Right ventricle myocardium inferior (tissue), 1 donor: ENCODE measurements at places on chromosomes 13 and 19. TPM values are rescaled to one million over a fixed set of nuclear protein-coding genes. Genes with fewer than 3 reads are reported as not detected.

DNA sequence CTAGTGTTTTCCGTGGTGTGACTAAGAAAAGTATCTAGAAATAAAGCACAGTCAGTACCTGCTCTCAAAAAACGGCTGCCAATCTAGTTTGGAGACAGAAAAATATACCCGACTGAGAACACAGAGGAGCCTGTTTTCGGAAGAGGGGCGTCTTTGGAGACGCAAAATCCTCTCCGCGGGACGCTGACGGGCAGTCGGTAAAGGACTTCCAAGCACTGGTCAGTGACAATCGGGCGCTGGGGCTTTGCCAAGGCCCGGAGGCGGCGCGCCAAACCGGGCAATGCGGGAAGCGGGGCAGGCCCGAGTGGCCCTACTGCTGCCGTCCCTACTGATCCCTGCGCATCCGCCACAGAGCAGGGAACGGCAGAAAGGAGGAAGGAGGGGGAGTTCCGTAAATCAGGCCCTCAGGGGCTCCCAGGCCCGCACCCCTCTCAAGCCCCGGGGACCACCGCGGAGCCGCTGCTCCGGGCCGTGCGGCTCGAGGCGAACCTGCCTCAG lies 588 bp upstream of the DPY19L3 start:
- peak; percentile 84 for DNase-seq

GRCh38 chr13:45696610-45697226 lies 5.4 kb upstream of the CBY2 start:
- DNase-seq = no peak

GRCh38 chr19:41702171-41702651 lies 6.2 kb upstream of the CEACAM5 start:
- DNase-seq = no peak

GRCh38 chr19:34645551-34645950 lies 31.4 kb downstream of the SCGB2B2 start:
- DNase-seq = no peak

GRCh38 chr19:20067943-20068342 lies 9.9 kb upstream of the ZNF90 start:
- DNase-seq = no peak

DNA sequence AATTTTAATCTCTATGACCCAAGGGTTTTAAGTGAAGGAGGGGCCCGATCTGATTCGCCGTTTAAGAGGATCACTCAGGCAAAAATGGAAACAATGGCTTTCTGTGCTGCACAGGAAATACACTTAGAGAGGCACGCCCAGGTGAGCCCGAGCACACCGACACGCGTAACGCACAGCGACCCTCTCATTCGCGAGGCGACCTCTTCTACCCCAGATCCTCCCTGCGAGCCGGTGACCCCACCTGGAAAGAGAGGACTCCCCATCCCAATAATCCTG lies 216 bp downstream of the SH2D3A start:
- DNase-seq = no peak

DNA sequence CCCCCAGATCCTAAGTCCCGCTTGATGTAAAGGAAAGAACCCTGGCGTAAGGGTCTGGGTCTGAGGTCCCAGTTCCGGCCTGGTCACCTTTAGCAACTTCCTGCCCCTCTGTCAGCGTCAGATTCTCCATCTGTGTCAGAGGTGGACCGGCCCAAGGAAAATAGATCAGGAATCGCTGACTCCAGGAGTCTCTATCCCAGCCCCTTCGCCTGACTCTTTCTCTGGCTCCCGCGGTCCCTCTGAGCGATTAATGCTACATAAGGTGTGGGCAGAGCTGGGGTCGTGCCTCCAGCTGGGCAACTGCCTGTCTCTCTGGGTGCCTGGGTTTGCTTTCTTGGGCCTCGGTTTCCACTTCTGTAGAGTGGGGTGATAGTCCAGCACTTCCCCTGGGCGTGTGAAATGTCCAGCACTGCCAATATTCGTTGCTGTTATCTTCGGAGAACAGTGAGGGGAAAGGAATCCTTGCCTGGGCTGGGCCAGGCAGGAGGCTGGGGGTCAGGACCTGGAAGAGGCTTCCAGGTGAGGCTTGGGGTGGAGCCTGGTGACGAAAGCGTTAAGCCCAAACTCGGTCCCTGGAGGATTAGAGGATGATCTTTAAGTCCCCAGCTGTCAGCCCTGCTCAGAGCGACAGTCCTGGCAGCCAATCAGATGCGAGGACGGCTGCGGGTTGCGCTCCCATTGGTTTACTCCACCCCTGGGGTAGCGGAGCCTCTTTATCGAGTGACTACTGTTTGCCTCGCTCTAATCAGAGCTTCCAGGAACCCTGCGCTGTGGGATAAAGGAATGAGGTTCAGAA lies 767 bp downstream of the ABCA7 start:
- DNase-seq = peak; percentile 95

DNA sequence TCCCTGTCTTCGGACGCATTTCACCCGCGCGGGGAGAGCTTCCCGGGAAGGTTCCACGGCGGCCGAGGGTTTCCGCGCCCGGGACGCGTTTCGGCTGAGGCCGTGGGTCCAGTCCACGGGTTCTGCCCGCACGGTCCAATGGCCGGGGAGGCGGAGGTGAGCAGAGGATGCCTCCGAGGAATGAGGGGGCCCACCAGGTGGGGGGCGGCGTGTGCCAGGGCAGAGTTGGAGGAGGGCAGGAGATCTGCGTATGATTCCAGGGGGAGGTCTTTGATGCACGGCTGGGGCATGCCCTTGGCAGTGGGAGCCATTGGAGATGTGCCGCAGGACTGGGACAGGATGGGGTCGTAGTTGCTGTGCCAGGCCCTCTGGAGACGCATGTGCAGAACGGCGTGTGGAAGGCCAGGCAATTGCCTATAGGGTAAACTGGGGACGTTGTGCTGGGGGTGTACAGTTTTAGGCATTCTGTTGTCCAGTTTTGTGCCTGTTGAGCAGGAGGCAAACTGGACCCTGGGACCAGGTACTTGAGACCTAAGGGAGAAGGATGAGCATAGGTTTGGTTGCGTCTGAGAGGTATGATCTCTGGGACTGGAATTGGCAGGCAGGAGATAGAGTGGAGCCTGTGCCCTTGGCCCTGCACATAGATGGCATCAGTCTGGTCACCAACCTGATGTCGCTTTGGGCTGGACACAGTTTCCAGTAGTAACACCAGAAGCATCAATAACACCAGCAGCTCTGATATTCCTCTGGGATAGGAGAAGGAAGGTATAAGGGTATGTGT lies 751 bp downstream of the ZNF584 start:
- DNase-seq = no peak

DNA sequence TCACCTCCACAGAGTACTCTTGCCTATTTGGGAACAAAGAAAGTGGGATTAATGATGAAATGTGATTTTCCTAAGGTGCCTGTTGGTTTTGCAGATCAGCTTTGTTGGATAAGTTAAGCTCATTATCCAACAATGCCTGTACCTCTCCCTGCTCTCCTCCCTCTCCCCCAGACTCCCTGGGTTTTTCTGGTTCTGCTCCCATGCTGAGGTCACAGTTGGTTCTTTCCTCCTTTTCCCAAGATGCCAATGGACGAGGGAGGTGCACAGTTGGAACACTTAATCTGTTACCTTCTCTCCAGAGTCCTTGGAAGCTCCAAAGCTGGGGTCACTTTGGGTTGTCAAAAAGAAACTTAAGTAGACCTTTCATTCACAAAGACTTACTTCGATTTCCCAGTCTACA lies 1.6 kb downstream of the OXGR1 start:
- no peak for DNase-seq

- DNase-seq = peak; percentile 53
Observed at GRCh38 chr19:1685046-1685445, 32.6 kb upstream of the TCF3 start.

Gene TLE6
- 1.1 TPM for total RNA-seq

Gene RTBDN
- not detected for total RNA-seq

Gene KCNRG
- 0.22 TPM for total RNA-seq

Gene TMEM91
- total RNA-seq = 3.8 TPM

Gene FFAR1
- total RNA-seq = not detected
